ENCODE measurements at places on chromosomes 11 and 22.

DNA sequence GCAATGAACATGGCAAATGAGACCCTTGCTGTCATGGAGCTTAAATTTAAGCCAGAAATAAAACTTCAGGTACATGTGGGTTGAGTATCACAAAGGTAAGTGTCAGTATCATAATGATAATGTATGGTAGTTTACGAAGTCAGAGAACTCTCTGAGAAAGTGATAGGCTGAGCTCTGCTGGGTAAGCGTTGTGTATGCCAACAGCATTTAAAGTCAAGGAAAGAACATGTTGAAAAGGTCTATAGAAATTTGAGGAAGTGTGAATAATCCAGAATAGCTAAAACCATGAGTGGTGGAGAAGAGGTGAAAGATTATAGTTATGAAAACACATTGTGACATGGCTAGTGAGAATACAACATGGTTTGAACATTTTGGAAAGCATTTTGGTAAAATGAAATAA, 17.4 kb upstream of the CTSC start:
- ATAC-seq: no peak

GRCh38 chr22:40240686-40241085, 63.0 kb downstream of the TNRC6B start:
- ATAC-seq: no peak

DNA sequence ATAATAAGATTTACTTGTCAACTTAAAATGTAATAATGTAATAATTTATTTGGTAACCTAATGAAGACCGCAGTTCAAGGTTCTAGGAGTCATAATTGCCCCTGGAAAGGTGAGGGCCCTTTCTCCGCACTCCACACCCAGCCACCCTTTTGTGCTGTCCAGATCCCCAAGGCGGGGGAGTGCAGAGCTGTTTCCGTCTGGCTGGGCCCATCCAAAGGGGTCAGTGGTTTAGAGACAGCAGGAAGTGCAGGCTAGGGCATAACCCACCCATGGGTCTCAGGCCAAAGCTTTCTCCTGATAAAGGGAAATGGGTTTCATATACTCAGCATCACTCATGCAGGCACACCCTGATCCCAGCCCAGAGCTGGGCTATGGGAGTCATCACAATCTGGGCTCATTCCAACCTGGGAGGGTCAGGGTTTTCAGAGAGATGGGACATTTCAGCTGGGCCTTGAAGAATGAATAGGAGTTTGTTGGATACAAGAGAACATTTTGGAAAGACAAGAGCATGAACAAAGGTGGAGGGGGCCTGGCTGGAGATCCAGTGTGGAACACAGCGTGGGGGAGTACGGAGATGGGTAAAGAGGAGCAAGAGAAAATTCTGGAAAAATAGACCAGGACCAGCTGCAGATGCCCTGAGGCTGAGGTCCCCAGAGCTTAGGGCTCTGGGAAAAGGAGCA, 432.2 kb downstream of the TBC1D22A start:
- ATAC-seq: no peak

DNA sequence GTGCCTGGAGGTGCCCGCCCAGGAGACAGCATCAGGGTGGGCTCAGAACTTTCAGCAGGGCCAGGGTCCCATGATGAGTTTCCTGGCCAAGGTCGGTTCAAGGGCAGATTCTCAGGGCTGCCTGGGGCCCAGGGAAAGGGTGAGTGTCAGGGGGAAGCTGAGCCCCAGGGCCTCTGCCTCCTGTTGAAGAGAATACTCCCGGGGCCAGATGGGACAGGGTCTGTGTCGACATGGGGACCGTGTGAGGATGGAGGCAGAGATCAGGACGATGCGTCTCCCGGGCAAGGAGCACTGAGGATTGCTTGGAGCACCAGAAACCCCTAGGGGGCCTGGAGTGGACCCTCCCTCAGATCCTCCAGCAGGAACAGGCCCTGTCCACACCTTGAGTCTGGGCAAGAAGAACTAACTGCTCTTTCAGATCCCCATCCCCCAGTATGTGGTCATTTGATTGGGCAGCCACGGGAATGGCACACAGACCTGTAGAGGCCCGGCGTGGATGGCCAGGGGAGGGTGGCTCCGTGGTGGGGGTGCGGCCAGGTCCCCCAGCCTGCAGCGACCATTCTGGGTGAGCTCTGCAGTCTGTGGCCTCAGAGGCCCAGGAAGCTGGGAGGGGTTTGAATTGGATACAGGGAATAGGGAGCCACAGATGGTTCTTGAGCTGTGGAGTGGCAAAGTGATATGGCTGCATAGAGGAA, 1078.7 kb downstream of the BRD1 start:
- ATAC-seq: no peak

DNA sequence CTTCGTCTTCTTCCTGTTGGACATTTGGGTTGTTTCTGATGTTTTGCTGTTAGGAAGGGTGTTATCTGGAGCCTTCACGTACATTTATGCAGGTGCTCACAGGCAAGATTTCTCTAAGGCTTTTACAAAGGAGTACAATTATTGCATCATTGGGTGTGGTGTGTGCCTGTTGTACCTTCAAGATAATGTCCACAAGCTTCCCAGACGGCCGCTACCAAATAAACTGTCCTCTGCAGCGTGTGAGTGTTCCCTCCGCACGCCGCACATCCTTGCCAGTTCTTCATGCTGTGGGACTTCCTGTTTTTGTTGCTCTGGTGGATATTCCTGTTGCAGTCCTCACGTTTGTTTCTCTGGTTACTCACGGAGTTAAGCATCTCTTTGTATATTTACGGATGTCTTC, 133.3 kb downstream of the TBC1D22A start:
- ATAC-seq: no peak

DNA sequence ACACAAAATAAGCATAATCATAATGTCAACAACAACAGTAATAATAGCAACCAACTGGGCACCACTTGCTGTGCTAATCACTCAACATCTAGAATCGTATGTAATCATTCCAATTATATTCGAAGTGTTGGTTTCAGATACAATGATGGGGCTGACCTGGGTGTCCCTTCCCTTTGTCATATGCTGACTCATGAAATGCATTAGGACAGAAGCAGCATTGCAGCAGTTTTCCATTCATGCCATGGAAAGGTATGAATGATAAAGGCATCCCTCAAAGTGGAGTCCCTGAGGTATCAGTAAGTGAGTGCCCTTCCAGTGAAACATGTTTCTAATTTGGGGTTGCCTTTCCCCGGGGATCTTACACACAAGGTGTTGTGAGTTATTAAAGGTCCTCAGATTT, 46.3 kb upstream of the ANO3 start:
- ATAC-seq: peak; percentile 64

- peak; percentile 75 for ATAC-seq
These were observed 444.4 kb downstream of the DLG2 start for GRCh38 chr11:85182441-85183387.

GRCh38 chr22:44570476-44571445, 72.7 kb upstream of the RTL6 start:
- ATAC-seq: peak; percentile 82

- no peak for ATAC-seq
These were observed 9.2 kb downstream of the RRP8 start for GRCh38 chr11:6594142-6594768.

DNA sequence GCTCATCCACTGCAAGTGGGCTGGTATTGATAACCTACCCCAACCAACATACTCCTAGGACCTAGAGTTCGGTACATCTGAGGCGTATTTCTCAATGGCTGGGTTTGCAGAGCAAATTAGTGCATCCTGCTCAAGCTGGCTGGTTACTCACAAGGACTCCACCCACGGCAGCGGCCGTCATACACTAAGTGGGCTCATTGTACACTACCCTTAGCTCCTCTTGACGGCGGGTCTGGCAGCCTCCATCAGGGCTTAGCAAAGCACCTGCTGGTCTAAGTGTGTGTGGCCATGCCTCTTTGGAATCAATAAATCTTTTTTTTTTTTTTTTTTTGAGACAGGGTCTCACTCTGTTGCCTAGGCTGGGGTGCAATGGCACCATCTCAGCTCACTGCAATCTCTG, 20.2 kb upstream of the KCNJ11 start:
- no peak for ATAC-seq

GRCh38 chr11:109342261-109342660, 79.7 kb upstream of the C11orf87 start:
- no peak for ATAC-seq

DNA sequence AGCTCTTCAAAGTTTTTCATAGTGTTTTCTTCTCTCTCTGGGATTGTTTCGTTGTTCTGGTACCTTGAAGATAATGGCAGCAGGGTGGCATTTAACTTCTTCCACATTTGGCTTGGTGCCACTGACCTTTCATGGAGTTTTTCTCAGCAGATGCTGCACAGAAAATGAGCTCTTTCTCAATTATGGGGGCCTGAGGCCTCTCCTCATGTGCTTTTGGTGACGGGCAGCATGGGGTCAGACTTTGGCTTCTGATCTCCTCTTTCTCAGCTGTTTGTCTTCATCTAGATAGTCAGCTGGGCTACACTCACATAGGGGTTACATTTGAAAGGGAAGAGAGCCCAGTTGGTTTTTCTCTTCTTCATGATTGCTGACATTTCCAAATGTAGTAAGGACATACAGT, 76.3 kb downstream of the FAT3 start:
- ATAC-seq: no peak

- no peak for ATAC-seq
These were observed 5.5 kb downstream of the C11orf91 start for GRCh38 chr11:33695051-33695566.

DNA sequence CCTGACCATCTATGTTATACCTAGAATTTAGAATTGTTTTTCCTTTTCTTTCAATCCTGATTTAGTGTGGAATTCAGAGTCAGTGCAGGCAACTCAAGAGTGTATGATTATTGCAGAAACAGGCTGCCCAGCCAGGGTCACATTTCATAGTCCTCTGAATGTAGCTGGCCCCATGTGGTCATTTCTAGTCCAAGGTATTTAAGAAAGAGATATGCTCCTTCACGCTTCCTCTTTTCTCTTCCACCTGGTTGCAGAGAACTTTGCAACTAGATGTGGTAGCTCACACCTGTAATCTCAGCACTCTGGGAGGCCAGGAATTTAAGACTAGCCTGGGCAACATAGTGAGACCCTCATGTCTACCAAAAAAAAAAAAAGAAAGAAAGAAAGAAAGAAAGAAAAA, 27.6 kb upstream of the LDLRAD3 start:
- no peak for ATAC-seq

DNA sequence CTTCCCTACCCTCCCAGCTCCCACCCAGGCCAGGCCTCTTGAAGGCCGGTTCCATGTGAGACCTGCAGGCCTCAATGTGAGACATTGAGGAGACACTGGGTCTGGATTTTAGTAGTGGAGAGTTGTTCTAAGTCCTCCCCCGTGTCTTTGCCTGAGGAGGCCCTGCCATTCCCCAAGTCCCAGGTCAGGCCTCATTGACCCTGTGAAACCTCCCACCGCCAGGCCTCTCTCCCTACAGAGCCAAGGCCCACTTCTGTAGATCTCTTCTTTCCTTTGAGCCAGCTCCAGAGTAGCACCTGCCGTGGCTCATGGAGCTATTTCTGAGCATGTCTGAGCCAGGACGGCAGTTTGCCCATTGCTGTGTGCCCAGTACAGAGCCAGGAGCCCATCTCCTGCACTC, 1419.6 kb downstream of the TBC1D22A start:
- no peak for ATAC-seq

DNA sequence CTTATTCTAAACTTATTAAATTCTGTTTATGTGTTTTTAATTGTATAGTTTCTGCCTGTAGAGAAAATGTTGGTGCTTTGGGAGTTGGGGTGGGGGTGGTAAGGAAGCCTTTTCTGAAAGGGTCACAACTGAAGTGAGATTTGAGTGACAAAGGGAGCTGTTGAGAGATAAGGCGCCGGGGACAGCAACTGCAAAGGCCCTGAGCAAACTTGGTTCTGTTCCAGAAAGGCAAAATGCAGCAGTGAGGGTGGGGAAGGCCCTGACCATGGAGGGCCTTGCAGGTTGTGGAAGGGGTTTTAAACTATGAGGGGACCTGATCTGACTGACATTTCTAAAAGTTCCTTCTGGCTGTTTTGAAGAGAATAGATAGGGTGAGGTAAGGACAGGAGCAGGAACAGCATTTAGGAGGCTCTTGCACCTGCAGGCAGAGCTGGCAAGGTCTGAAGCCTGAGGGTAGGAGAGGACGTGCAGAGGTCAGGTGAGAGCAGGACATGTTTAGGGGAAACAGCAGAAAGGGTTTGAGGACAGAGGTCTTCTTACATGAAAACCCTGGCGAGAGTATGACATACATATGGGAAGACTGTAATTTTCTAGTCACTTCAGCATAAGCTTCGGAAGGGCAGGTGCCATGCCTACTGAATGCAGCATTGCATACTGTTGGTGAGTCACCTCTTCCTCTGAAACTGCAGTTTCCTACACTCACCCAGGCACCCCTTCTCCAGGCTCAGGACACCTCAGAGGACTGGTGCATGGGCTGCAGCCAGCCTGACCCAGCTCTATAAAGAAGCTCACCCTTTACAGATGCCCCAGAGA, 190.7 kb downstream of the SNX19 start:
- ATAC-seq: peak; percentile 33

- peak; percentile 63 for ATAC-seq
These were observed 110.2 kb downstream of the ST3GAL4 start for GRCh38 chr11:126465573-126466188.

DNA sequence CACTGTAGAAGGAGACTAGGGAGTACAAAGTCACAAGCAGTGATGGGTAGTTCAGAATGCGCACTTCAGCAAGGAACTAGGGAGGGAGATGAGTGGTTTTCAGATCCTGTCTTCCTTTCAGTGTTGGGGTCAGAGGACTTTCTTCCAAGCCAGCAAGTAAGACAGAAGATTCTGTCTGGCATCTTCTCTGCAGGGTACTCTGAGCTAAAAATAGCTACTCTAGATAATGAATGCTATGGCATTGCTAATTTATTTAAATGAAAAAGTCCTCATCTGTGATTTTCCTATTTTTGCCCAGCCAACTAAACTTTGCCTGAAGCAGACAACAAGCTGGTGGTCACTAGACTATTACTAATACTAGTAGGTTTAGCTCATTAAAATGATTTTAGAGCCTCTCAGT, 18.3 kb upstream of the ARL14EP start:
- ATAC-seq: no peak

- no peak for ATAC-seq
These were observed 974 bp downstream of the PPIL2 start for GRCh38 chr22:21666786-21667185.

- ATAC-seq: no peak
These were observed 2.0 kb downstream of the SLC15A3 start for GRCh38 chr11:60950024-60950423.

DNA sequence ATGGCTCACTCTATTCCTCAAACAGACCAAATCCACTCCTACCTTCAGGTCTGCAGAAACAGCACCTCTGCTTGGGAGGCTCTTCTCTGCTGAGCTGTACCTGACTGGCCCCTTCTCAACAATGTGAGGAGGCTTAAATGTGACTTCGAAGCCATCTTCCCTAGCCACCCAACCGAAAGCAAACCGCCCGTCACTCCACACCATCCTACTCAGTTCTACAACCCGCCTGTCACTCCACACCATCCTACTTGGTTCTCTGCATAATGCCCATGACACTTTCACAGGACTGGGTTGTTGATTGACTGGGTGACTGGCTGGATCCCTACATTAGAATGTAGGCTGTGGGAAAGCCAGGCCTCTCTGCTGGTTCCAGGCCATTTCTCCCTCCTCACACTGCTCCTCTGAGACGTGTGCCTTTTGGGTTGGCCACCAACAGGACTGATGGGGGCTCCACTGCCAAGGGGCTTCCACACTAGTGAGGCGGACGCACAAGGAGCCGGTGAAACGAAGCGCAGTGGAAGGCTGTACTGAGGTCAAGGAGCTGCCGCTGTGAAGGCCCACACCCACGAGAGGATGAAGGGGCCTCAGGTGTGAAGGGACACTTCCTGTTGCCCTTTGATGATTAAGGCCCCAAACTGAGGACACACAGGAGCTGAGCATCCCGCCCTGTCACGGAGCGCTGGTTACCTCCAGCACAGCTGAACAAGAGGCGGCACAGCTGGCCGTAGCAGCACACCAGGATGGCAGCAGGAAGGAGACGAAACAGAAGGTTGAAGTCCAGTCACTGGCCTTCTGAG, 47.5 kb upstream of the SPATA19 start:
- no peak for ATAC-seq

Data from motor neuron (in vitro differentiated cells).